ENCODE measurements at places on chromosomes 6 and 20. TPM values are rescaled to one million over a fixed set of nuclear protein-coding genes. Genes with fewer than 3 reads are reported as not detected.

Gene ENPP3
- total RNA-seq: 0.30 TPM

Gene C6orf15
- not detected for total RNA-seq

Gene NKX2-4
- total RNA-seq: not detected

GRCh38 chr6:46777476-46778346, 15.5 kb upstream of the MEP1A start:
- no peaks in the 10 kb centered on the region for H3K4me1 ChIP-seq
- H3K27ac ChIP-seq: no peak overlapping the region
- H3K36me3 ChIP-seq: no peaks in the 10 kb centered on the region

- DNase-seq: peak; percentile 44
- peak overlapping the region; percentile 70 for H3K4me3 ChIP-seq
- H3K27me3 ChIP-seq: no peaks in the 10 kb centered on the region
- peak overlapping the region; percentile 88 for H3K27ac ChIP-seq
Measured at GRCh38 chr20:38434301-38434741, 807 bp downstream of the SNHG17 start.

DNA sequence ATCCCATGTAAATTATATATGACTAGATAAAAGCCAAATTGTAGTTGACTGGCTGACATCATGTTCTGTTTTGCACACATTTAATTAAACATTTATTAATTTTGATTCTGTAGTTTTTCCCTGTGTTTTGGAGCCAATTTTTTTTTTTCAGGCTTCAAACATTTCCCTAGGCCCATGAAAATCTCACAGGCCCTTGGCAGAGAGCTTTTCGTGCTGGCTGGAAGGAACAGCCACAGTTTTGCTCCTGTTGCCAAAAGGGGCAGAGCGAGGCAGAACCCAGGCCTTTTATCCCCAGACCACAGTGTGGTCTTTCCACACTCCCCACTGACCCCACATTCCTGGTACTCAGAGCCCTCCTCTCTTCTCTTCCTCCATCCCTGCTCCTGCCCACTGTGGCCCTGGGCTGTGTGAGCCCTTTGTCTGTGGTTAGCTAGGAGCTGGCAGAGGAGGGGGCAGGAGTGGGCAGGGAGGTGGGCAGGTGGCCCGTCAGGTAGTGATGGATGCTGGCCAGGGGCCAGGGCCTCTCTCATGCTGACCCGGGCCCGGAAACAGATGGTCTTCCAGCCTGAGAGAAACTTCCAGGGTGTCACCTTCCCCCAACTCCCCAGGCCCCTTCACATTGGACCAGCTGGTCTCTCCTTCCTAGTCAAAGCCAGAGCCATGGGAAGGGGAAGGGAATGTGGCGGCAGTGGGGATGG, 19.4 kb upstream of the CCM2L start:
- H3K4me1 ChIP-seq: no peaks in the 10 kb centered on the region
- DNase-seq: no peak
- H3K27me3 ChIP-seq: no peaks in the 10 kb centered on the region
- H3K27ac ChIP-seq: no peak overlapping the region
- no peak overlapping the region for H3K4me3 ChIP-seq
- H3K36me3 ChIP-seq: no peaks in the 10 kb centered on the region

DNA sequence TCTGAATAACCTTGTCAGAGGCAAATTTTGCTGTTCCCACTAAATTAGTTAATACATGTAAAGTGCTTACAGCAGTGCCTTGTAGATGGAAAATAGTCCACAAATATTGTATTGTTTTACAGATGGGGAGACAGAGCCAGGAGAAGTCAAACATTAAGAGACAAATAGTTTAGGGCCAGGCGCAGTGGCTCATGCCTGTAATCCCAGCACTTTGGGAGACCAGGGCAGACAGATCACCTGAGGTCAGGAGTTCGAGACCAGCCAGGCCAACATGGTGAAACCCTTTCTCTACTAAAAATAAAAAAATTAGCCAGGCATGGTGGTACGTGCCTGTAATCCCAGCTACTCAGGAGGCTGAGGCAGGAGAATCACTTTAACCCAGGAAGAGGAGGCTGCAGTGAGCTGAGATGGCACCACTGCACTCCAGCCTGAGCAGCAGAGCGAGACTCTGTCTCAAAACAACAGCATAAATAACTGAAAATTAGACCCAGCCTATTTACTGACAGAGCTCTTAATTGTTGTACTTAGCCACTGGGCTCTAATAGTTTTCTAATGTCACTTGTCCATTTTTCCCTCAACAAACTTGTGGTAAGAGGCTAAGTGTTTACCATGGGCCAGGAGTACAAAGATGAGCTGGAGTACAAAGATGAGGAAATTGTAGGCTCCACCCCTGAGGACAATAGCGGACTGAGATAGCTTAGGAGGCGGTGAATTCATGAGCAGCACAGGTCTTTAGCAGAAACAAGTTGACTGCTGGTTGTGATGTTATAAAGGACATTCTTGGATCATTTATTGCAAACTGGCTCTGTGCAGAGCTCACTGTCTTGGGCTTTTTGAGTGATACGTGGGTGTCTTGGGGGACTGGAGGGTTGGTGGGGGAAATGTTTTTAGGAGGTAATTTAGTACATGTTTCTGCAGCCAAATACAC, 6.4 kb downstream of the ZSWIM3 start:
- H3K4me1 ChIP-seq: no peaks in the 10 kb centered on the region
- no peak overlapping the region for H3K27ac ChIP-seq
- H3K4me3 ChIP-seq: no peak overlapping the region
- no peaks in the 10 kb centered on the region for H3K27me3 ChIP-seq

Gene MRPS10
- total RNA-seq: 17.6 TPM

DNA sequence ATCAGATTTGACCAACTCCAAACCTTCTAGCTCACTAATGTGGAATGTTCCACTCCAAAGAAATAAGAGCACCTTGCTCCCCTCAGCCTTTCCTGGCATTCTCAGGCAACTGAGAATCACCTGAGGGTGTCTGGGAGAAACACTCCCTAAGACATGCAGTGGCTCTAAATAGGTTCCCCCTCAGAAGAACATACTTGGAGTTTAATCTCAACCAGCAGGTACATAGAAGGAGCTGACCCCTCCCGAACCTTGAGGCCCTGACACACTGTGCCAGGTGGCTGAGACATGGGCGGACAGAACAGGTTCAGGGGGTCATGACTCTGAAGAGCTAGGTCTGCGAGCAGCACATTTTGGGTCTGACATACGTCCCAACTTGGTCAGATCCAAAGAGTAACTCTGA, 107.6 kb upstream of the MAP3K4 start:
- no peaks in the 10 kb centered on the region for H3K27me3 ChIP-seq
- no peak overlapping the region for H3K4me3 ChIP-seq
- no peaks in the 10 kb centered on the region for H3K36me3 ChIP-seq

DNA sequence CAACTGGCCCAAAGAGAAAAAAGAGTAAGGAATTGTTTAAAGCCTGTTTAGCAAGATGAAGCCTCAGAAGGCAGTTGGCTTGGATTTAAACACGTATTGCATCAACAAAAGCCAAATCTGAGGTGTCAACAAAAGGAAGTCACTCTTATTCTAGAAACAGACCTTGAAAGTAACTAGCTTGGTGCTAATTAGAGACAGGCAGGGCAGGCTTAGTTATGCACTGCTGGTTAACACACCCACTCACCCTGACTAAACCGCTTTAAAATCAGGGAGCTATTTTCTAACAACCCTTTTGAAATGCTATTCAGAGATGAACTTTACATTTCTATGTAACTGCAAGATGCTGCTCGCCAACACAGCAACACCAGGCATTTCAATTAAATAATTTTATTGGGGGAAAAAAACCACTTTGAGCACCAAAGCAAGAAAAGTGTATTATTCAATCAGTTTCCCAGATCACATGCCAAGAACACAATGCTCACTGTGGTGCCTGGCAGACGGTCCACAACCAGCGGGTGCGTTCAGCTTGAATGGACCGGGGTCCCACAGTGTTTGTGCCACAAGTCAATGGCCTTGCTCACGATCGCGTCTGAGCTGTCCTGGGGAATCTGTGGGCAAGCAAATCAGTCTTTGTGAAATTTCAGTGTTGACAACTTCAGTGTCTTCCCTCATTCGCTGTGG, 23.6 kb downstream of the TBC1D7 start:
- H3K4me1 ChIP-seq: no peaks in the 10 kb centered on the region
- no peaks in the 10 kb centered on the region for H3K27me3 ChIP-seq
- peaks cover 29% of the 10 kb centered on the region for H3K36me3 ChIP-seq

- DNase-seq: no peak
- no peaks in the 10 kb centered on the region for H3K36me3 ChIP-seq
- H3K27ac ChIP-seq: no peak overlapping the region
- peaks cover 10% of the 10 kb centered on the region for H3K27me3 ChIP-seq
- H3K4me3 ChIP-seq: no peak overlapping the region
- H3K4me1 ChIP-seq: no peaks in the 10 kb centered on the region
Measured at GRCh38 chr20:61541537-61541936, 289.5 kb downstream of the CDH4 start.

Gene CPXM1
- 0.20 TPM for total RNA-seq

Gene VSX1
- total RNA-seq: not detected

Gene BTNL2
- total RNA-seq: not detected

Gene SYNDIG1
- total RNA-seq: not detected

DNA sequence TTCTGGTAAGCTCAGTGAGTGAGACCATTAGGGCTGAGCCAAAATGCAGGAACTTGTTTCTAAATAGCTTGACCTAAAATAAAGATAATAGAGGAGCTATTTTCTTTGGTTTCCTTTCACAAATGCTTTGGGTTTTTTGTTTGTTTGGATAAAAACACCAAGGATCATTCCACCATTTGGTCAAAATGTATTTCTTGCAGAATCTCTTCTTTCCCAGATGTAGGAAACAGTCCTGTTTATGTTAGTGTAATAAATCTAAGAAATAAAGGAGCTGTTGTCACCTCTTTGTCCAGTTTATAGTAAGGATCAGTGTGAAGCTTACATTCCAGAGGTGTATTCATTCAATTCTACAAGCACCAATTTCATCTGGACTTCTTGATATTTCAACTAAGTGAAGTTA, 297.8 kb downstream of the GJA1 start:
- no peak overlapping the region for H3K4me3 ChIP-seq
- H3K27ac ChIP-seq: no peak overlapping the region
- DNase-seq: no peak

DNA sequence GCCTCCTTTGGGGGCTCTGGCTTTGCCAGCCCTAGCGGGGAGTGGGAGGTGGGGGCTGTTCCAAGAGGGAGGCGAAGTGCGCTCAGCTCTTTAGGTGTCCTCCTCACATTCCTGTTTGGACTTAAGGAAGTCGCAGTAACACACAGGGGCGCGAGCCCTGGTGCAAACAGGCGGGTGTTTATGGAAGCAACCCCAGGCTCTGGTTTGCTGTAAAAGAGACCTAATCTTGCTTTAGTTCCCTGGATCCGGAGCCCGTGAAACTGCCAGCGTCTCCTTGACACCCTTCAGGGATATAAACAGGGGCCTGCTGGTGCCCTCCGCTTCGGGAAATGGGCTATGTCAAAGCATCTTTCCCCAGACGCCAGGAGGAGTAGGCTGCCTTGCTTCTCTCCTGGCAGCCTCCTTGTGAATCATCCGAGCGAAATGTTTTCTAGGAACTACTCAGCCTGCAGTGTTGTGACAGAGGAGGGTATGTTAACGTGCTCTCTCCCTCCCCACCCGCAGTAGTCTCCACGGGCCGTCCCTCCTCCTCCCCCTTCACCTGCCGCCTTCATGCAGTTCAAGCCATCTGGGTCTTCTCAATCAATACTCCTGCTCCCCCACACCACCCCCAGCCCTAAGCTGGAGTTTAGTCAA, 168.0 kb upstream of the LRFN2 start:
- H3K36me3 ChIP-seq: no peaks in the 10 kb centered on the region
- no peak overlapping the region for H3K27ac ChIP-seq
- no peaks in the 10 kb centered on the region for H3K4me1 ChIP-seq
- H3K4me3 ChIP-seq: no peak overlapping the region
- peaks cover 15% of the 10 kb centered on the region for H3K27me3 ChIP-seq

- no peak for DNase-seq
- H3K4me1 ChIP-seq: no peaks in the 10 kb centered on the region
- H3K27ac ChIP-seq: no peak overlapping the region
- H3K4me3 ChIP-seq: no peak overlapping the region
Measured at GRCh38 chr6:19569563-19569962, 267.6 kb upstream of the ID4 start.

DNA sequence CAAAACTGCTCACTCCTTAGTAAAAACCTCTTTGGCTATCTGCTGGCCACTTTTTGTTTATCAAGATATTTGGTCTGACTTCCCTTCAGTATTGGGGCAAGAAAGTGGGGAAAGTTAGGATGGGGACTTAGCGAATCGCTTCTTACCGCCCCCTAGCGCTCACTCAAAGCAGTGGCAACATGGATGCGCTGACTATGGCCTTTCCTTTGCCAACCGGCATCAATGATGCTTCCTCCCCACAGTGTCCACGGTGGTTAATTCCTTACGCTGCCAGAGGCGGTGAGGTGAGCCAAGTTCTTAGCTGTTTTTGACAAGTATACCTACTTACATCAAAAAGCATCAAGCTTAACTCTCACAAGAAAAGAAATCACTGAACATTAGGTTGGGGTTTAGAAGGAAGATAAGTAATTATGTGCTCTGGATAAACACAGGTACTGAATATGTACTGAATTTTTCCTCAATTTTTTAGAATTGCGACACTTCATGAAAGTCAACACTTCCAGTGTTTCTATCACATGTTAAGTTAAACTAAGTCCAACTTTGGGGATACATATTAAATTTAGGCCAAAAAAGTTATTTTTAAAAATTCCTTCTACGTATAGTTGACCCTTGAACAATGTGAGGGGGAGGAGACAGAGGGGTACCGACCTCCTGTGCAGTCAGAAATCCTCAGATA, 86.7 kb downstream of the GMDS start:
- no peak overlapping the region for H3K4me3 ChIP-seq
- H3K27ac ChIP-seq: no peak overlapping the region
- H3K36me3 ChIP-seq: no peaks in the 10 kb centered on the region
- no peak for DNase-seq
- H3K4me1 ChIP-seq: no peaks in the 10 kb centered on the region

- no peak overlapping the region for H3K27ac ChIP-seq
- DNase-seq: no peak
- peaks cover 15% of the 10 kb centered on the region for H3K36me3 ChIP-seq
- H3K4me1 ChIP-seq: no peaks in the 10 kb centered on the region
Measured at GRCh38 chr20:1442304-1442703, 24.3 kb downstream of the NSFL1C start.

GRCh38 chr6:56050530-56051201, 175.3 kb upstream of the BMP5 start:
- no peak for DNase-seq
- no peak overlapping the region for H3K4me3 ChIP-seq
- H3K27me3 ChIP-seq: no peaks in the 10 kb centered on the region
- no peaks in the 10 kb centered on the region for H3K36me3 ChIP-seq
- H3K4me1 ChIP-seq: no peaks in the 10 kb centered on the region
- H3K27ac ChIP-seq: no peak overlapping the region

Gene ZNF165
- total RNA-seq: 4.4 TPM

DNA sequence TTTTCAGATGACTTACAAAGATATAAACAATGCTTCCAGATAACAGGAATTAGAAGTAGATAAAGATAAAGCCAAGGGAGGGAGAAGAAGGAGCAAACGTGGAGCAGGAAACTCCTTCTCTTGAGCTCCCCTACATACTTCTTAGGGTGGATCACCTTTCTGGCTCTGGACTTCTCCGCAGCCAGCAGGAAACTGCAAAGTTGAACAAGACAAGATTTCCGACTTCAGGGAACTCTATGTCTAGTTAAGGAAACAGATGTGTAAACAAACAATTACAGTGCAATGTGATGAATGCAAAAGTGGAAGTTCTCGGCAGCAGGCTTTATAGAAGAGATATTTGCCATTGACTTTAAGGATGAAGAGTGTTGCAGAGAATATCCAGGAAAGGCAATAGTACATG, 134.0 kb upstream of the MARCKS start:
- H3K4me3 ChIP-seq: no peak overlapping the region
- H3K4me1 ChIP-seq: no peaks in the 10 kb centered on the region
- no peaks in the 10 kb centered on the region for H3K36me3 ChIP-seq
- DNase-seq: no peak
- H3K27me3 ChIP-seq: no peaks in the 10 kb centered on the region

- H3K27me3 ChIP-seq: no peaks in the 10 kb centered on the region
- no peaks in the 10 kb centered on the region for H3K4me1 ChIP-seq
- no peak overlapping the region for H3K4me3 ChIP-seq
- DNase-seq: no peak
Measured at GRCh38 chr6:165173484-165173883, 135.9 kb downstream of the C6orf118 start.
